Stomach (tissue), 19 donors: ENCODE measurements at places on chromosomes 2 and 18. TPM values are rescaled to one million over a fixed set of nuclear protein-coding genes. Genes with fewer than 3 reads are reported as not detected.

GRCh38 chr2:172373076-172373475 is 54.3 kb upstream of the ITGA6 start:
- H3K27me3 ChIP-seq: no peaks in the 10 kb centered on the region
- no peak for DNase-seq
- H3K4me1 ChIP-seq: peaks cover 13% of the 10 kb centered on the region
- H3K4me3 ChIP-seq: no peak overlapping the region

GRCh38 chr2:47043142-47043890 is 111.8 kb downstream of the STPG4 start:
- H3K4me1 ChIP-seq: peaks cover 58% of the 10 kb centered on the region
- H3K27me3 ChIP-seq: no peaks in the 10 kb centered on the region
- peaks cover 36% of the 10 kb centered on the region for H3K36me3 ChIP-seq
- H3K4me3 ChIP-seq: no peak overlapping the region
- DNase-seq: peak; percentile 56

DNA sequence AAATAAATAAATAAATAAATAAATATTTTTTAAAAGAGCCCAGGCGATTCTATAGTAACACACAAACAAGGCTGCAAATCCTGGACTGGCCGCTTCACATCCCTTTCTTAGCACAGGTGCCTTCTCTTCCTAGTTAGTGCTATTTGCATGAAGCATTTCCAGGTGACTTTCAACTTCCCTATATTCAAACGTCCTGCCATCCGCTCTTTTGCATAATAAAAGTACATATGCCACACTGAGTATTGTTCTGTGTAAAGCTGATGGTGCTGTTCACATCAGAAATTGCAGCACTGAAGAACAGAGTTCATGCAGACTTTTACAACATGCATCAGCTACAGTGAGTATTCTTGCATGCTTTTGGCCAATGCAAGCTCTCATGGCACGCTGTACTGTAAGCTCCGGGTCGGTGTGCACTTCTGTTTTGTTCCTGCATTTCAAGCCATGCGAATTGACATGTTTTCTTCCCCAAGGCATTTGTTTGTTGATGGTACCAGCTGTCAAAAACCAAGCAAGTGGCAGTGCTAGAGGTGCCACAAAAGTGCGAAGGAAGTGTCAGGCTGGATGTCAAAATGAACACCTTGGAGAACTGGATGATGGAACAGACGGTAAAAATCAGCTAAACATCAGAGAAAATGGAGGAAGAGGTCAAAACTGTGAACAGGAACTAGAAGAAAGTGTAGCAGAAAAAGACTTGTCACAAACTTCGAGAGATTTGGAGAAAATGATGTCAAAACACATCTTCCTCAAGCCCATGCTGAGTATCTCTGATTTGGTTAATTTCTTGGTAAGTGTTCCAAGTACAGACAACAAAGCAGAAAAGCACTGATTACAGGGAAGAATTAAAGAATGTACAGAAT is 25.5 kb upstream of the CEP68 start:
- no peak for DNase-seq
- H3K27ac ChIP-seq: no peak overlapping the region
- no peaks in the 10 kb centered on the region for H3K4me1 ChIP-seq

DNA sequence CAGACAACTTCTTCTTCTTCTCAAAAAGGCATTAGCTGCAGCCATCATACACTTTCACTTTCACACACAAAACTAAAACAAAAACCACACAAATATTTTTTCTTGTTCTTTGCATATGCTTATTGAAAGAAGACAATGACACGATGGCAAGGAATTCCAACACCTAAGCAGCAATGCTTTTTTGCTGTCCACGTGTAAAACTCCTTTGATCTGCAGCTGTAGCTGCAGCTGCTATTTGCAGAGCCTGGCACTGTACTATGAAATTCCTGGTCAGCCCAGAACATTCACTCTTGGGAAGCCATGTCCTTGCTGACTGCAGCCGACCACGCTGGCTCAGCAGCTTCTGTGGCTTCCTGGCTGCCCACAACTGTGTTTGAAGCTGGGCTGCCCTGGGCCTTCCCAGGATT is 316.2 kb downstream of the CDH2 start:
- H3K4me1 ChIP-seq: no peaks in the 10 kb centered on the region
- H3K36me3 ChIP-seq: no peaks in the 10 kb centered on the region
- peak; percentile 16 for DNase-seq
- H3K4me3 ChIP-seq: no peak overlapping the region

- H3K36me3 ChIP-seq: no peaks in the 10 kb centered on the region
- peak overlapping the region; percentile 65 for H3K27ac ChIP-seq
Measured at GRCh38 chr18:50627594-50628532, 68.0 kb downstream of the MAPK4 start.

DNA sequence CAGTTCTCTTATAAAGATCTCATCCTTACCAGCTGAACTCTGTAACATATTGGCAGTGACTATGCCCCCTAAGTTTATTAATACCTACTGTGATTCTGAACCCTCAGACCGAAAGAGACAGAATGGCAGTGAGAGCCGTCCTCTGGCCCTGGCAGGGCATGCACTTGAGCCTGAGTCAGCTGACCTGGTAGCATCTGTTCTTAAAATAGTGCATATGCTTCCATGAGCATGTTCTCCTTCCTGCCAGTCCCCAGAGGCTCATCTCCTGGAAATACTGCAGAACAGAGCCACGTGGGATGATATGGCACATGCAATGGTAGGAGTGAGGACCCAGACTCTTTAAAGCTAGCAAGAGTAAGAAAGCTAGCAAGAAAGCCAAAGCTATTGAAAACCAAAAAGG is 59.0 kb downstream of the RASGRP3 start:
- no peak overlapping the region for H3K27ac ChIP-seq
- H3K4me1 ChIP-seq: no peaks in the 10 kb centered on the region
- no peak overlapping the region for H3K4me3 ChIP-seq
- no peaks in the 10 kb centered on the region for H3K36me3 ChIP-seq

GRCh38 chr2:238509151-238509835 is 82.6 kb downstream of the ASB1 start:
- no peak overlapping the region for H3K27ac ChIP-seq
- H3K36me3 ChIP-seq: no peaks in the 10 kb centered on the region
- DNase-seq: no peak
- no peak overlapping the region for H3K4me3 ChIP-seq
- peaks cover 31% of the 10 kb centered on the region for H3K27me3 ChIP-seq

DNA sequence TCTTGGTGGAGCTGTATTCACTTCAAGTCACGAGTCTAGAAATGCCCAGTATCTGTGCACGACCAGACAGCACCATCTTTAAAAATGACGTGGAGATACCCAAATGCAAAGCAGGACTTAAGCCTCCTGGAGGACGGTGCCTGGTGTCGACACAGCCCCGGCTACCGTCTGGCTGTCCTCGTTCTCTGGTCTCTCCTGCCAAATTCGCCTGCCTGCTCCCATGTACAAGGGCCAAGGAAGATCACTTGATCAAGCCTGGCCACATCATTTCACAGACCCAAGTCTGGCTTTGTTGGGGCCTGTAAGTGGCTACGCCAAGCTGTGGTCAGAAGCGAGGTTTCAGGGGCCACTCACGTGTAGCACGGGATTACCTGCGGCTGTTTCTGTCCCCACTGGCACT is 9.4 kb downstream of the ODC1 start:
- H3K27ac ChIP-seq: no peak overlapping the region
- peaks cover 7% of the 10 kb centered on the region for H3K4me1 ChIP-seq
- H3K36me3 ChIP-seq: peaks cover 50% of the 10 kb centered on the region
- no peaks in the 10 kb centered on the region for H3K27me3 ChIP-seq

DNA sequence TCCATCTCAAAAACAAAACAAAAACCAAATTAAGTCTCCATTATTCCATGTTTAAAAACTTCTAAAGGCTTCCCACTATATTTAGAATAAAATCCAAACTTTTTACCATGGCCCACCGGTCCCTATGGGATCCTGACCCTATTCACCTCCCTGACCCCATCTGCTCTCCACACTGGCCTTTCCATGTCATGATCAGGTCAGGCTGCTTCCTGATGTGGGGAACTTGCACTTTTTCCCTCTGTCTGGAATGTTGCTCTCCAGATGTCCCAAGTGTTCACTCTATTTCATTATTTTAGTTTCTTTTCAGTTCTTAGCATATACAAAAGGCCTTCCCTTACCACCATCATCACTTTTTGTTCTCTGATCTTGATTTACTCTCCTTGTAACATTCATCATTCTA is 7.5 kb upstream of the MTA3 start:
- H3K36me3 ChIP-seq: no peaks in the 10 kb centered on the region
- no peak for DNase-seq
- H3K4me3 ChIP-seq: no peak overlapping the region

DNA sequence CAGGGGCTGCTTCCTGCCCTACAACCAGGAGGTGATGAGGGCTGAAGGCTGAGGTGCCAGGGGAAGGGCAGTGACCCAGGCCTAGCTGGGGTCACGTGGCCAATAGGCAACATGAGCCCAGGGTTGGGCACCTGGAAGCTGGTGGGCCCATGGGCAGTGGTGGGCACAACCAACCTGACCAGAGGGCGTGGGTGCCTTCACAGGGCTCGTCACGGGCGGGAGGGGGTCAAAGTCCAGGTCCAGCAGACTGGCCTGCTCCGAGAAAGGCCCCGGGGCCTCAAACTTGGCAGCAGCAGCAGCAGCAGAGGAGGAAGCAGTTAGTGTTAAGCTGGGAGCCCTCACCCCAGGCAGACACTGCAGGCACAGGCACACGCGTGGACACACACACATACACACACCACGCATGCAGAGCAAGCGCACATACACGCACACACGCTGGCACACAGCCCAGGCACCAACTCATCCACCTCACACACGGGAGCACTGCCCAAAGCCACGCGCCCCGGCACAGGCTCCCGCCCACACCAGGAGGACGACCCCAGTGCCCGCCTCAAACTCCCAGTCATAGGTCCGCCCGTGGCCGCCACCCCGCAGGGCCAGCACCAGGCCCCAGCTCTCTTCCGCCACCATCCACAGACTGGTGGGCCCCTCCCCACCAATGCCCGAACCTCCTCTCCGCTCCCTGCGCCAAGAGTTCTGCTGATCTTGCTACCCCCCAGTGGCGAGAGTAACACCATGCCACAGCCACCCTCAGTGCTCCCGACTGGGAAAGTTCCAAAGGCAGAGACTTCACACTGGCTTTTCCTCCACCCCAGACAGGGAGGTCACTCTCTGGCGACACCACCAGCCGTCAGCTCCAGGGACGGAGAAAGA is 53.0 kb downstream of the BIN1 start:
- H3K4me1 ChIP-seq: peaks cover 25% of the 10 kb centered on the region
- H3K27me3 ChIP-seq: no peaks in the 10 kb centered on the region
- H3K4me3 ChIP-seq: no peak overlapping the region
- H3K27ac ChIP-seq: no peak overlapping the region
- H3K36me3 ChIP-seq: peaks cover 78% of the 10 kb centered on the region

GRCh38 chr2:234689911-234690379 is 193.1 kb upstream of the ARL4C start:
- H3K27me3 ChIP-seq: no peaks in the 10 kb centered on the region
- no peak overlapping the region for H3K4me3 ChIP-seq
- H3K36me3 ChIP-seq: no peaks in the 10 kb centered on the region

DNA sequence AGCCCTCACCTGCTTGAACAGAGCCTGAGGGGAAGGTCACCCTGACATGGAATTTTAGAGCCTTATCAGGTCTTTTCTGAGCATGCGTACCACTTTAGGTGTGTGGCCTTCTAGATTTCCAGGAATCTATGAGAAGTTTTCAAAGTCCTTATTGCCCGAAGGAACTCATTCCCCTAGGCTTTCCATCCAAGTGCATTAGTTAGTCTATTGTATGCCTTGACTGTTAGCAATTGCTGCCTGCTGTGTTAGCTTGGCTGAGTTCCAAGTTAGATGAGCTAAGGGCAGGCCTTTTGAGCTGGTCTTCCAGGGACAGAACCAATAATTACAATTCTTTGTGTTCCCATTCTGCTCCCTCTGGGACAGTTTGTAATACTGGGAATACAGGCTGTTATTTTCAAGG is 30.8 kb upstream of the PUM2 start:
- H3K36me3 ChIP-seq: no peaks in the 10 kb centered on the region
- H3K4me1 ChIP-seq: peaks cover 24% of the 10 kb centered on the region
- peak; percentile 28 for DNase-seq
- H3K4me3 ChIP-seq: no peak overlapping the region
- peak overlapping the region; percentile 42 for H3K27ac ChIP-seq

- no peaks in the 10 kb centered on the region for H3K27me3 ChIP-seq
- H3K36me3 ChIP-seq: peaks cover 43% of the 10 kb centered on the region
- H3K4me3 ChIP-seq: no peak overlapping the region
- peak overlapping the region; percentile 88 for H3K27ac ChIP-seq
- H3K4me1 ChIP-seq: peaks cover 94% of the 10 kb centered on the region
Measured at GRCh38 chr2:217901835-217902378, 100.9 kb downstream of the TNS1 start.

- H3K27ac ChIP-seq: no peak overlapping the region
- no peaks in the 10 kb centered on the region for H3K27me3 ChIP-seq
- H3K4me3 ChIP-seq: no peak overlapping the region
- DNase-seq: no peak
- H3K36me3 ChIP-seq: no peaks in the 10 kb centered on the region
- H3K4me1 ChIP-seq: no peaks in the 10 kb centered on the region
Measured at GRCh38 chr2:136310797-136311603, 193.1 kb upstream of the CXCR4 start.

GRCh38 chr18:21194871-21195771 is 46.9 kb upstream of the GREB1L start:
- no peaks in the 10 kb centered on the region for H3K4me1 ChIP-seq
- no peak overlapping the region for H3K4me3 ChIP-seq
- H3K27ac ChIP-seq: no peak overlapping the region
- H3K36me3 ChIP-seq: no peaks in the 10 kb centered on the region
- DNase-seq: peak; percentile 61

DNA sequence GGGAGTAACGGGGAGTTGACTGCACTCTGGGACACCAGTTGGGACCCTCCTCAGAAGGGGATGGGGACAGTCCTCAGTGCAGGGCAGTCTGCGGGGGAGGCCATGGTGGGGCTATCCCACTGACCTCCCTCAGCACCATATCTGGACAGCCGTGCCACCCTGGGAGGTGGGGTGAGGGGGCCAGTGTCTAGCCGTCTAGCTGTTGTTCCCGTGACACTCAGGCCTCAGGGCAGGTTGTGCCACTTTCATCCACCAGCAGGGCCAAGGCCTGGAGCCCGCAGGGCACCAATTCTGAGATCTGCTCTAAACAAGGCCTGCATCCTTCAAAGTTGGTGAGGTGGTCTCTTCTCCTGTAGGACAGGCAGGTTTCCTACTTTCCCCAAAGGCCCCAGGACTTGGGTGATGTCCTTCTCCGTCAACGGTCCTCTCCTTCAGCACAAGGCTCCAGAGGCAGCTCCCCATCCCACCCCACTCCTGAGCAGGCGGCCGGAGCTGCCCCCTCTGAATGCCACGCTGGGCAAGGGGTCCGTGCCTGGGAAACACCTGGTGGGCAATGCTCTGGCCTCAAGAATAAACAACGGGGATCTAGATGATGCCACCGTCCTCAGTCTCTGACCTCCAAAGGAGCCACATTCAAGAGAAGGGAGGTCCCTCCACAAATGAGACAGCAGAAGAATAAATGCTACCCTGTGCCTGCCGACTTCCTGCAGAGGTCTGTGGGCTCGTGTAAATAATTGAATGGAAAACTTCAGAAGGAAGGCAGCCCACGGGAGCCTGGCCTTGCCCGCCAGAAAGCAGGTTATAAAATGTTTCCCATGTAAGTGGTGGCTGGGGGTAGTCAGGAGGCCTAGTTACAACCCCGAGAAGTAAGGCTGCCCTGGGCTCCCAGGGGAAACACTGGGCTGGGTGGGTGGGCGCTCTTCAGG is 42.8 kb upstream of the PTMA start:
- peak overlapping the region; percentile 92 for H3K27ac ChIP-seq
- no peak for DNase-seq
- no peaks in the 10 kb centered on the region for H3K36me3 ChIP-seq
- no peaks in the 10 kb centered on the region for H3K27me3 ChIP-seq
- peak overlapping the region; percentile 48 for H3K4me3 ChIP-seq

GRCh38 chr18:46250084-46250811 is 146.1 kb downstream of the HAUS1 start:
- peak overlapping the region; percentile 43 for H3K27ac ChIP-seq
- H3K36me3 ChIP-seq: peaks cover 12% of the 10 kb centered on the region
- DNase-seq: peak; percentile 53
- H3K27me3 ChIP-seq: no peaks in the 10 kb centered on the region
- H3K4me1 ChIP-seq: peaks cover 54% of the 10 kb centered on the region

Gene ASB18
- not detected for polyA plus RNA-seq

Gene GLI2
- polyA plus RNA-seq: 0.60 TPM

Gene ANKRD29
- polyA plus RNA-seq: 13.2 TPM

Gene C1QL2
- not detected for polyA plus RNA-seq
